Fibroblast of the aortic adventitia (primary cell): ENCODE measurements at places on chromosomes 5 and 9. TPM values are rescaled to one million over a fixed set of nuclear protein-coding genes. Genes with fewer than 3 reads are reported as not detected.

CXCL14 gene
- 0.18 and 0.33 TPM in 2 replicates for total RNA-seq

TRIM7 gene
- 0.74 and 3.3 TPM in 2 replicates for total RNA-seq

AP3S1 gene
- total RNA-seq = 109 and 237 TPM in 2 replicates

AJM1 gene
- total RNA-seq = 1.1 and 1.3 TPM in 2 replicates

PDCD1LG2 gene
- 4.1 and 10.9 TPM in 2 replicates for total RNA-seq

ADAMTS12 gene
- 13.0 and 21.8 TPM in 2 replicates for total RNA-seq

NUTM2F gene
- total RNA-seq = not detected in 2 replicates

NIPAL4 gene
- under 0.01 TPM in 1 of 2 replicates, not detected in the other for total RNA-seq

LCN1 gene
- total RNA-seq = not detected in 2 replicates

PCDHB11 gene
- total RNA-seq = 0.08 and 0.27 TPM in 2 replicates

IFNK gene
- total RNA-seq = not detected in 2 replicates

TMC1 gene
- total RNA-seq = 0.36 and 0.49 TPM in 2 replicates

ACSL6 gene
- not detected in 2 replicates for total RNA-seq

ARL14EPL gene
- 0.18 TPM in 1 of 2 replicates, not detected in the other for total RNA-seq

ODF2 gene
- total RNA-seq = 10.5 and 25.4 TPM in 2 replicates

DRD1 gene
- total RNA-seq = 0.18 TPM in 1 of 2 replicates, not detected in the other

PLEKHG4B gene
- total RNA-seq = not detected in 2 replicates

AK8 gene
- 0.18 TPM in 1 of 2 replicates, not detected in the other for total RNA-seq
